AG08396 (cell line): ENCODE measurements at places on chromosomes 3 and 15.

- DNase-seq, result peak; percentile 15
Observed at GRCh38 chr3:107432013-107432515, 54.8 kb downstream of the CCDC54 start.

DNA sequence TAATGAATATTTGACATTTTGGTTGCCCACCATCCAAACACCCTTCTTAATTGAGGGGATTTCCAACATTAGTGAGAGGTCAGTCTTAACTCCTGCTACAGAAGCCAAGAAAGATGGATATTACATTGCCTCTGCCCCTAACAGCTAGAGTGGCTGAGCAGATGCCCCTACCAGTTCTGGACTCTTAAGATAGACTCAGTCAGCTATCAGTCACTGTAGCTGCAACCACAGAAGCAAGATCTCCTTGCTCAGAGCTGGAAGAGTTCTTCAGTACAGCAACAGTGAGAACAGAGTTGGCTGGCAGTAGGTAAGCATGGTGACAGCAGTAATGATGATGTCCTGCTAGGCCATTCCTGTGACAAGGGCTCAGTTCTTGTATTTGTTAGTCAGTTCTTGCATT is 29.4 kb upstream of the TNFSF10 start:
- DNase-seq, result no peak

GRCh38 chr3:100429187-100429716 is 27.9 kb downstream of the LNP1 start:
- no peak for DNase-seq

- DNase-seq, result no peak
Observed at GRCh38 chr3:16849795-16850194, 35.0 kb upstream of the PLCL2 start.

- DNase-seq, result no peak
Observed at GRCh38 chr15:83108266-83109219, 1.1 kb downstream of the TM6SF1 start.

GRCh38 chr3:111729087-111729846 is 129.8 kb upstream of the PHLDB2 start:
- DNase-seq, result peak; percentile 22

DNA sequence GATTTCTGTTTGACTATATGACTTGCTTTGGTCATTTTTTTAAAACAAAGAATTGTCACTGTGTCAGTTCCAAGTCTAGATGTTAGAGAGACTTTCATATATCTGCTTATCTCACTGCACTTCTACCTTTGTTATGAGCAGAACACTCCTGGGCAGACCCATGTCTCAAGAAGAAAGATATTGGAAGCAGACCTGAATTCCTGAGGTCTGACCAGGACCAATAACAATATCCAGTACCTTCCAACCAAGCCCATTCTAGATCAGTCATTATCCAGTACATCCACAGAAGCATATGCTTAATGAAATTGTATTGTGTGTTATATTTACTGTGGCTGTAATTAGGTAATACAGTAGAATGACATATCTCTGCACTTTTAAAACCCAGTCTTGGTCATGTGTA is 811.3 kb upstream of the GBE1 start:
- no peak for DNase-seq

- DNase-seq, result no peak
Observed at GRCh38 chr3:55826731-55827496, 339.8 kb upstream of the WNT5A start.

GRCh38 chr3:56795097-56795828 is 6.5 kb downstream of the ARHGEF3 start:
- no peak for DNase-seq

- no peak for DNase-seq
Observed at GRCh38 chr3:89372456-89372855, 265.0 kb downstream of the EPHA3 start.

GRCh38 chr3:107555359-107555758 is 32.6 kb downstream of the BBX start:
- no peak for DNase-seq

- DNase-seq, result no peak
Observed at GRCh38 chr15:92037491-92037890, 184.0 kb downstream of the SLCO3A1 start.

- DNase-seq, result no peak
Observed at GRCh38 chr3:80606073-80606472, 838.3 kb upstream of the ROBO1 start.

DNA sequence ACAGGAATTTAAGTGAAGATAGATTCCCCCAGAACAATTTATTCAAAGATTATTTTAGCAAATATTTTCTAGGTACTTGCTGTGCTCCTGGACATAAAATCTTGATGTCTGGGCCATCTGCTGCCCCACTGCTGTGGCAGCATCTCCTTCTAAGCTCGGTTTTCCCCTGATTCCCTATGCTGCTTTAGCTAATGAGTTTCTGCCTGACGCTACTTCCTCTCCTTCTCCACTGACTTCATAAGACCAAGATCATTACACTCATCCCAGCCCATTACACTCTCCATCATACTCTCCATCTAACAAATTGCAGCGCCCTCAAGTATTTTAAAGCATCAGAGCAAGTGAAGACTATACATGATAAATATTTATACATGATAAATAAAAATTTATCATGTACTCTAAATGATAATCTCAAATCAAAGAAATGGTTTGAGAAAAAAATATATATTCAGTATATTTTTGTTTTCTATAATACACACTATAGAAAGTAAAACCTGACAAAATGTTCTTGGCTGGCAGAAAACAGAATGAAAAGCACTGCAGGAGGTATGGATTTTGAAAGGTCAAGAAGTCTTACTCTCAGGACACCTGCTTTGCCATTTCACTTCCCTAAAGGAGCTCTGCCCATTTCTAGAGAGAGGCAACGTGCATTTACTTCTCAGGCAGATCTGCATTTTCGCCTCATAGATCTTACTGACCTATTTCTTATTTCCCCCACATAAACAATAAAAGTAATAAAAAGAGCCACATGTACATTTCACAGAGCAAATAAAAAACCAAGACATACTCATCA is 232.0 kb downstream of the KCNMB2 start:
- no peak for DNase-seq

GRCh38 chr3:98038286-98038685 is 3.2 kb upstream of the GABRR3 start:
- DNase-seq, result no peak

GRCh38 chr15:70672081-70672480 is 91.3 kb downstream of the UACA start:
- DNase-seq, result no peak

DNA sequence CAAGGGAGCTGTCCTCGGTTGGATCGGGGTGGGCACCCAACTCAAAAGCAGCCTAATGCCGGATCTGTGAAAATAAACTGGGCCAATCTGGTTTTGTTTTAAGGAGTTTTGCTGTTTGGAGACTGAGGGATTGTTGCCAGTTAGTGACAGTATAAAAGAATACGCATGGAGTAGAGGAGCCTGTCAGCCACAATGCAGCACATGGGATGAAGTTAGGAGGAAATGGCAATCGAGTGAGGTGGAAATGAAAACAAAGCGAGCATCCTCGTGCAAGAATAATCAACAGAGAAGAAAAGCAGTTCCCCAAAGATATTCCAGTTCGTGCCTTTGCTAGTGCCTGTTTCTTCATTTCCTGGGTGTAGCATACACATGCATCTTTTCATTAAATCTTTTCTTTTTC is 108.4 kb upstream of the RORA start:
- no peak for DNase-seq

DNA sequence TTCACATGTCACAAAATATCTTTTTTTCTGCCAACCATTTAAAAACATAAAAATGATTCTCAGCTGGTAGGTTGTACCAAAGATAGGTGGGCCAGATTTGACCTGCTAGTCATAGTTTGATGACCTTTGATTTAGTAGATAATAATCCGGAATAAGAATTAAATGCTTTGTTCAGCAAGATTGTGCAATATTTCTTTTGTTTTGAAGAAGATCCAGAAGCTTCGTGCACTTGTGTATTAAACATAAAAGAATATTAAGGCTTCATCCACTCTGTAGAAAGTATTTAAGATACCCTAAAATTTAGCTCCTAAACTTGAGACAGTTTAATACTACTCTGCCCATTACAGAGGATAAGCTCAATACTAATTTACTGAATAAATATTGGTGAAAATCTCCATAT is 258.4 kb downstream of the ADAMTSL3 start:
- no peak for DNase-seq

GRCh38 chr3:58580826-58581327 is 3.7 kb upstream of the FAM107A start:
- no peak for DNase-seq

DNA sequence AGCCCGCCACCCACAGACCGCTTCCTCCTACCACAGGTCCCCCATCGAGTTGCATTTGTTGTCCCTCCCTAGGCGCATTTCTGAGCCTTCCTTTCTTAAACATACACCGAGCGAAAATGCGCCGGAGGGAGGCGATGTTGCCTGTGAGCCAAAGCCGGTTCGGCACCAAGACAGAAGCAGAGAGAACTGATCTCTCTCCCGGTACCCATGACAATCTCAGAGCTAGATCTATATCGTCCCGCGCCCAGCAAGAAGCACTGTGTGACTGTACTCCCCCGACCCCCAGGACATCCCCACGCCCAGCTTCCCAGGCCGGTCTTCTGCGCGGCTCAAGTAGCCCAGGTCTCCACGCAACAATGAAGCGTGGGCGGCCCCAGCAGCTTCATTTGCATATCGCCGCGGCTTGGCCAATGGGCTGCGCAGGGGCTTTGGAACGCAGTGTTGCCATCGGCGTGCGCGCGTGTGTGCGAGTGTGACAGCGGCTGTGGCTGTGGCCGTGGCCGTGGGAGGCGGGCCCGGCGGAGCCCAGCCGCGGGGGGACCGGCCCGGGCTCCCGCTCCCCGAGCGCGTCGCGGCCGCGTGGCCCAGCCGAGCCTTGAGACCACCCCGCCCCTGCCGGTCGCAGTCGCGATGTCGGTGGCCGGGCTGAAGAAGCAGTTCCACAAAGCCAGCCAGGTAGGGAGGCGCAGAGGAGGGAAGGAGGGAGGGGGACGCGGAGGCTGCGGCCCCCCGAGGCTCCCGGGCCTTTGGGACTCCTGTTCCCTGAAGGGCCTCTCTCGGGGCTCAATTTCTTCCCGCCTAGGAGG is at the start of gene SH3GL3:
Gene SH3GL3, plus strand, starts transcription at position 438 of the 806 bp plus-strand sequence. Its CDS starts 193 bp downstream, at position 631.
- peak; percentile 78 for DNase-seq

- DNase-seq, result no peak
Observed at GRCh38 chr3:89049119-89049518, 58.3 kb upstream of the EPHA3 start.

DNA sequence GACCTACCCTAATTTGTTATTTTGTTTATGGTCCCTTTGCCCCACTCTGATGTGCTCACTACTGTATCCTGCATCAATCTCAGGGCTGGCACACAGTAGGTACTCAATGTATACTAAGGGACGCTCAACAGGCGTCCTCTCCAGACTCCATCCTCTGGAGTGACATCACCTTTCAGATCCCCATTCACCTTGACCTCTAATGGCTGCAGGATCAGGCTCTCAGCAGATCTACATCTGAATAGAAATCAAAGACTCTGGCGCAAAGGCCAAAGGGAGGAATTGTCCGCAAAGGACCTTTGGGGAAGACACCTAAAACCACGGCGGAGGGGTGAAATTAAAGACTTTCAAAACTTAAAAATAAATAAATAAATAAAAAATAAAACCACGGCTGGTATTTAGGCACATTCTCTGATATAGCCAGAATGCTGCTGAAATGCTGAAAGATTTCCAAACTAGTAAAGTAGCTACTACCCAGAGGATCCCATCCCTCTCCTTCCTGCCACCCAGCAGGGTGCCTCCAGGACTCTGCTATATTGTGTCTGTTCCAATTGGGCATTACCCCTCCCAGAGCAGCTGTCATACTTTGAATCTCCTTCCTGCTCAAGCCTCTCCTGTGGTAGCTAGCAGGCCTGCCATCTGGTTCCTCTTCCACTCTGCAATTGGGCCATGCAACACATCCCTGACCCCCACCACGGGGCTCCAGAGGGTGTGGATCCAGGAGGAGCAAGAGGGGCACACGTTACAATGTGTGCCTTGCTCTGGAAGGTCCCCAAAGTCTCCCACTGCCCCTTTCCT is 6.1 kb downstream of the SHF start:
- DNase-seq, result no peak

DNA sequence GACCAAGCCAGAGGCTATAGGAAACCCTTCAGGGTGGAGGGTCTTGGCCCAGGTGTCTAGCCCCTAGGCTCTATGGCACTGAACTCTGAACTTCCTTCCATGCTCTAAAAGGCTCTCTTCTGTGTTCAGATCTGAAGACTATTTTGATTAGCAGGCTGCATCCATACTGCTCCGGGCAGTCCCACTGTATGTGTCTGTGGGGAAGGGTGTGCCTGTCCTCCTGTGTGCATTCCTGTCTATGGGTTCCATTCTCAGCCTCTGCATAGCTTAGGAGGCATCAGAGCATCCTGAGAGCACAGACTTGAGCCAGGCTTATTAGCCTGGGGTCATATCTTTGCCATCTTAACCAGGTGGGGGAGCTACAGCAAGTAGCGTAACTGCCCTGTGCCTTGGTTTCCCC is 38.0 kb downstream of the EXOG start:
- DNase-seq, result no peak

DNA sequence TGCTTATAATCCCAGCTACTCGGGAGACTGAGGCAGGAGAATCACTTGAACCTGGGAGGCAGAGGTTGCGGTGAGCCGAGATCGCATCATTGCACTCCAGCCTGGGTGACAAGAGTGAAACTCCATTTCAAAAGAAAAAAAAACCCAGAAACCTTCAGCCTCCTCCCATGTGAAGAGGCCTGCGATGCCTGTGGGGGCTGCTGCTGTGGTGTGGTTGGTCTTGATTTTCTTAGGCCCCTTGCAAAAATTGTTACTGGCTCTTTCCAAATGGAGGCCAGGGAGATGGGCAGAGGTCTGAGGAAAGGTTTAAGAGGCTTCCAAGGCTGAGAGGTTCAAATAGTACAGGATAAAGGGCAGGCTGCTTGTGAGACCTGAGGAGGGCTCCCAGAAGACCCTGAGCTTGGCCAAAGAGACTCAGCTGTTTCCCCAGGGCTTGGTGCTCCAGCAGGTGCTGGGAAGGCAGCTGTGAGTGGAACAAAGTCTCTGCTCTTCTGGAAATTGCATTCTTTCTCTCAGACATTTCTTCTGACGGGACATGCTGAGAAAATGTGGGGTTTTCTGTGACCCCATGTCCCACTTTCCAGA is 18.4 kb downstream of the GCSAM start:
- no peak for DNase-seq

- DNase-seq, result no peak
Observed at GRCh38 chr15:49372366-49372765, 50.7 kb upstream of the FGF7 start.

DNA sequence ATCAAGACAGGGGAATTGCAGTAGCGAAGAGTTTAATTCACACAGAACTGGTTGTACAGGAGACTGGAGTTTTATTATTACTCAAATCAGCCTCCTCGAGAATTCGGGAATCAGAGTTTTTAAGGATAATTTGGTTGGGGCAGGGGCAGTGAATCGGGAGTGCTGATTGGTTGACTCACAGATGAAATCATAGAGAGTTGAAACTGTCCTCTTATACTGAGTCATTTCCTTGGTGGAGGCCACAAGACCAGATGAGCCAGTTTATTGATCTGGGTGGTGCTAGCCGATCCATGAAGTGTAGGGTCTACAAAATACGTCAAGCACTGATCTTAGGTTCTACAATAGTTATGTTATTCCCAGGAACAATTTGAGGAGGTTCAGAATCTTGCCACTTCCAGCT is 5.3 kb upstream of the ZNF770 start:
- DNase-seq, result no peak

GRCh38 chr3:107877936-107878335 is 212.9 kb downstream of the CD47 start:
- no peak for DNase-seq

- DNase-seq, result no peak
Observed at GRCh38 chr3:57917601-57918000, 90.6 kb upstream of the FLNB start.
